ENCODE measurements at places on chromosomes 7 and 10. TPM values are rescaled to one million over a fixed set of nuclear protein-coding genes. Genes with fewer than 3 reads are reported as not detected.

DNA sequence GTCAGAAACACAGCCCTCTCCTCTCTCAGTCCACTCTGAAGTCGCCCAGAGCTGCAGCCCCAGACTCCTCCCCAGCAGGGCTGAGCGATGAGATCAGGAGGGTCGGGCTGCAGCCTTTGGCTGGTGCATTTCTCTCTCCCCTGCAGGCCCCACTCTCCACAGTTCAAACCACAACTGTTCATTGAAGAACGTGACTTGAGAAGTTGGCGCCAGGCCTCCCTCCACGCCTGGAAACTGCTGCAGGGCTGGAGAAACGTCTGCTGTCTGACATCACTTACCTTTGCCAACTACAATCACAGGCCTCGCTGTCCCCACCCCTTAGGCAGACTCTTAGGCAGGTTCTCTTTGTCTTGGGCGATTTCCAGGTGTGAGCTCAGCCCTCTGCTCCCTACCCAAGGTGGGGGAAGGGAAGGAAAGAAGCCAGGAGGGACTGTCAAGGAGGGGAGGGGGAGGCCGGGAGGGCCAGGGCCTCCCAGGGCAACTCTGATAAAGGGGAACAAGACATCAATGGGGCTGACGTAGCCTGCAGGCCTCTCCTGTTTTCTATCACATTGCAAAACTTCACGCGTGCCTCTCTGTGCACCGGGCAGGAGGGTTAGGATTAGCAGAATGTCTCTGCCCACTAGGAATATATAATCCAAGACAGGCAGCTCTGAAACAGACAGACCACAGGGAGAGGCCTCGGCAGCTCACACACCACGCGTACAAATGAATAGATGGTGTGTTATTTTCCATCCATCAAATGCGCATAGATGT, 32.7 kb downstream of the CALML5 start:
- no peak for DNase-seq
- no peaks in the 10 kb centered on the region for H3K4me1 ChIP-seq
- no peak overlapping the region for H3K27ac ChIP-seq
- peaks cover 3% of the 10 kb centered on the region for H3K36me3 ChIP-seq

The NEUROD6 gene
- not detected for total RNA-seq

DNA sequence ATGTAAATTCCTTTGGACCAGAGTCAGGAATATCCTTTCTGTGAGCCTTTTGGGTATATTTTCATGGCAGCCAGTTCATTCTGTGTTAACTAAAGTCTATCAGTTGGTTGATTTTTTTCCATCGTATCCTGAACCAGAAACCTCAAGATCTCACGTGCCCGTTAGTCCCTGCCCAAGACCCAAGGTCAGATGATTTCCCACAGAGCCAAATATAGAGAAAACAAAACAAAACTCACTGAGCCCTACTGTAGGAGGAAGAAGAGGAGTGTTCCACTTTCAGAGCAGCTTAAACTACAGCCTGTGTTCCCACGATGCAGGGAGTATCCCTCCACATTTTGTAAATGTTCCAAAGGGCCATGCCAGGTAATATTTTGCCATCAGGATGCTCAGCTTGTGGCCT, 96.0 kb upstream of the ADO start:
- H3K27me3 ChIP-seq: peaks cover 7% of the 10 kb centered on the region
- peaks cover 12% of the 10 kb centered on the region for H3K4me1 ChIP-seq
- no peak for DNase-seq
- H3K4me3 ChIP-seq: no peak overlapping the region
- H3K36me3 ChIP-seq: peaks cover 4% of the 10 kb centered on the region

- H3K27ac ChIP-seq: no peak overlapping the region
- no peak for DNase-seq
- H3K4me1 ChIP-seq: no peaks in the 10 kb centered on the region
- no peak overlapping the region for H3K4me3 ChIP-seq
- H3K36me3 ChIP-seq: peaks cover 4% of the 10 kb centered on the region
Observed at GRCh38 chr10:167383-167782, 32.1 kb downstream of the ZMYND11 start.

GRCh38 chr7:150428671-150429451, 21.6 kb upstream of the GIMAP8 start:
- DNase-seq: peak; percentile 67
- H3K36me3 ChIP-seq: no peaks in the 10 kb centered on the region
- no peak overlapping the region for H3K4me3 ChIP-seq
- H3K27ac ChIP-seq: peak overlapping the region; percentile 17
- peaks cover 20% of the 10 kb centered on the region for H3K4me1 ChIP-seq
- no peaks in the 10 kb centered on the region for H3K27me3 ChIP-seq

The PPA1 gene
- 424 TPM for total RNA-seq

The RPA3 gene
- 93.0 TPM for total RNA-seq

- H3K4me1 ChIP-seq: no peaks in the 10 kb centered on the region
- no peak overlapping the region for H3K4me3 ChIP-seq
- no peak for DNase-seq
- peaks cover 16% of the 10 kb centered on the region for H3K27me3 ChIP-seq
- H3K27ac ChIP-seq: no peak overlapping the region
Observed at GRCh38 chr10:122476333-122476695, 15.0 kb downstream of the HTRA1 start.

GRCh38 chr7:134071355-134072331, 55.5 kb upstream of the LRGUK start:
- H3K4me3 ChIP-seq: no peak overlapping the region
- peaks cover 3% of the 10 kb centered on the region for H3K36me3 ChIP-seq
- no peak overlapping the region for H3K27ac ChIP-seq
- DNase-seq: no peak
- H3K27me3 ChIP-seq: no peaks in the 10 kb centered on the region
- H3K4me1 ChIP-seq: no peaks in the 10 kb centered on the region

The KAZALD1 gene
- 0.79 TPM for total RNA-seq

The TACR2 gene
- total RNA-seq: not detected

- peaks cover 19% of the 10 kb centered on the region for H3K27me3 ChIP-seq
- H3K4me1 ChIP-seq: no peaks in the 10 kb centered on the region
- DNase-seq: no peak
- no peak overlapping the region for H3K27ac ChIP-seq
Observed at GRCh38 chr7:87129848-87130247, 22.4 kb upstream of the DMTF1 start.

- no peaks in the 10 kb centered on the region for H3K27me3 ChIP-seq
- DNase-seq: no peak
- no peak overlapping the region for H3K4me3 ChIP-seq
- H3K36me3 ChIP-seq: no peaks in the 10 kb centered on the region
Observed at GRCh38 chr7:120055300-120055699, 217.7 kb upstream of the KCND2 start.

The A1CF gene
- total RNA-seq: not detected

DNA sequence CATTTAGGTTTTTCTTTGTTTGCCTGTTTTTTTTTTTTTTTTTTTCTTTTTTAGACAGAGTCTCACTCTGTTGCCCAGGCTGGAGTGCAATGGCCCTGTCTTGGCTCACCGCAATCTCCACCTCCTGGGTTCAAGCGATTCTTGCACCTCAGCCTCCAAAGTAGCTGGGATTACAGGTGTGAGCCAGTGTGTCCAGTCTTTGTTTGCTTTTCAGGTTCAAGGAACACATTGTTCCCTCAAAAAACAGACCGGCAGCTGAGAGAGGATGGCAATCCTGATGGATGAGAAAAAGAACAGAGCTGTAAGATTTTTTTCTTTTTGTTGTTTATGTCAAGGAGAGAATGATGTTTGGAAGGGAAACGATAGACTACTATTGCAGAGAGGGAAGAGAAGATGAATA, 23.3 kb upstream of the RHOBTB1 start:
- no peak overlapping the region for H3K4me3 ChIP-seq
- no peaks in the 10 kb centered on the region for H3K36me3 ChIP-seq
- DNase-seq: no peak
- peaks cover 8% of the 10 kb centered on the region for H3K27me3 ChIP-seq
- no peak overlapping the region for H3K27ac ChIP-seq
- peaks cover 17% of the 10 kb centered on the region for H3K4me1 ChIP-seq

DNA sequence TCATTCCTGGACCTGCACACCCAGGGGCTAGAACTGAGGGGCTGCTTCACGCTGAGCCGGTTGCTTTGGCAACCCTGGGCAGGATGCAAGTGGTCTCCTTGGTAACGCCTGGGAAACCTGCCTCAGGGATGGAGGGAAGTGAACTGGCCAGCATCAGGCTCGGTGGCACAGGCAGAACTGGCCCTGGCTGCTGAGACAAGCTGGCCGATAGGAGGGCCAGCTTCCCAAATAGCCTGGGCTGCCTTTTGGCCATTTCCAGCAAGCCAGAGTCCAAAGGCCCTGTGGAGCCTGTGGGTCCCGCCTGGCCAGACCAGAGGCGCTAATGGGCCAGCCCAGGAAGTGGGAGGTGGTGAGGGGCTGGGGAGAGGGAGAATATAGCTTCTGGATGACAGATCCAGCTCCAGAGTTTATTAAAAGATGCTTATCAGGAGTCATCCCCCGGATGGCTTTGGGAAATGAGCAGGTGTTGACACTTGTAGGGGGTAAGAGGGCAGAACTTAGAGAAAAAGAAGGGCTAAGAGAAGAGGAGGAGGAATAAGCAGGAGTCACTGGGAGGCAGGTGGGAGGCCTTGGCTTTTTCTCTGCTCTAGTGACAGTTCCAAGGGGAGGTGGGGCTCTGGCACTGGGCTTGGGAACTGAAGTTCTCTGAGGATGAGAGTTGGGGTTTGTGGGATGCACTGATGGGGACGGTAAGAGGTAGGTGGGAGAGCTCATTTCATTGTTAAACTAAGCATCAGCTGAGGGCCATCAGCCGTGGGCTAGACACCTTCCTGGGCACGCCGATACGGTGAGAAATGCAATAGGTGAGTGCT, 9.6 kb downstream of the NEURL1 start:
- peak overlapping the region; percentile 43 for H3K27ac ChIP-seq
- DNase-seq: no peak
- H3K27me3 ChIP-seq: peaks cover 63% of the 10 kb centered on the region
- peak overlapping the region; percentile 4 for H3K4me3 ChIP-seq

DNA sequence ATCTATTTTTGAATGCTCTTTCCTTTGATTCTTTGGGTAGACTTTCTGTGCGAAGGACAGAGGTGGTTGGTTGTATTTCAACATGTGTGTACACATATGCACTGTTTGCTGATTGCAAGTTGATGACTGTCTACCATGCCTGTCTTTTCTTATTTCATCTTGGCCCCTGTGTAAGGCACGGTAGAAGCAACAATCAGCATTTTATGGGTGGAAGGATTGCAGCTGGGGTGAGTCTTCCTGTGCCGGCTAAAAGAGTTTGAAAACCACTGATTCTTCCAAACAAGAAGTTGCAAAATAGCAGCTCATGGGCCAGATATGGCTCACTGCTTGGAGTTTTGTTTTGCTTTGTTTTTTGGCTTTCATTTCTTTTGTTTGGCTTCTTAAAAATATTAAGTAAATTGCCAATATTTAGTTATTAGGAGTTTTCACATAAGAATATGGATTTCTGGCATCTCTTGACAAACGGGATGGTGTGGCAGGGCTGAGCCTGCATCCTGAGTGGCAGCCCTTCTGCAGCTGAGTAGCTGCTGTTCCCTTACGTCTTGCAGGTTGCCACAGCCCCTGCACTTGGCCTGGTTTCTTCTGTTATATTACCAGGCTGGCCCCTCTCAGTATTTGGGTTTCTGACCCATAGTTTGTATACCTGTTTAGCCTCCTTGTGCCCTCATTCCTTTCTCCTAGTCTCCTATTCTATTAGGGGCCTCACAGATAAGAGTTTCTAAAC, 7.2 kb downstream of the ZNF862 start:
- no peak overlapping the region for H3K27ac ChIP-seq
- H3K36me3 ChIP-seq: peaks cover 26% of the 10 kb centered on the region
- H3K4me3 ChIP-seq: no peak overlapping the region

- peak within 1 kb of the TSS; percentile 82 for H3K4me3 ChIP-seq
- peak within 1 kb of the TSS; percentile 88 for H3K27ac ChIP-seq
Observed at GRCh38 chr10:70887804-70888800, at the start of gene PCBD1. Gene PCBD1, minus strand, starts transcription at chr10:70888565. Its CDS starts 32 bp downstream, at chr10:70888533.

- DNase-seq: no peak
- peaks cover 50% of the 10 kb centered on the region for H3K36me3 ChIP-seq
- H3K4me3 ChIP-seq: no peak overlapping the region
- H3K27ac ChIP-seq: no peak overlapping the region
- no peaks in the 10 kb centered on the region for H3K27me3 ChIP-seq
Observed at GRCh38 chr7:73700069-73700423, 16.6 kb downstream of the BUD23 start.

DNA sequence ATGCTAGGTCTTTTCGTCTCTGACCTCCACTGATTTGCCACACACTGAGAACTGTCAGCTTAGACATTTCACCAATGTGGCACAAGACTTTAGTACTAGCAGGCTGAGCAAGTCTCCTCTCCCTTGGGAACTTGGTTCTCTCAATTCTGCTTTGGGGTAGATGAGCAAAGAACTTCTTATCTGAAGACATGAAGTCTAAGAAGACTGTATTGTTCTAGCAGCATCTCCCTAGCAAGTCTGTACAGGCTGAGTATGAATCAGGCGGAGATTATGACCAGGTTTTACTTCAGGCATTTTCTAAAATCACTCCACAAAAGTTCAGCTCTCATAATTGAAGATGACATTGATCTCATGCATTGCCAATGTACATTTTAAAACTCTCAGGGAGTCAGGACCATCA, 23.8 kb upstream of the STN1 start:
- DNase-seq: no peak
- no peaks in the 10 kb centered on the region for H3K4me1 ChIP-seq
- no peak overlapping the region for H3K27ac ChIP-seq
- no peak overlapping the region for H3K4me3 ChIP-seq
- H3K27me3 ChIP-seq: peaks cover 21% of the 10 kb centered on the region

The CPA2 gene
- 0.14 TPM for total RNA-seq

DNA sequence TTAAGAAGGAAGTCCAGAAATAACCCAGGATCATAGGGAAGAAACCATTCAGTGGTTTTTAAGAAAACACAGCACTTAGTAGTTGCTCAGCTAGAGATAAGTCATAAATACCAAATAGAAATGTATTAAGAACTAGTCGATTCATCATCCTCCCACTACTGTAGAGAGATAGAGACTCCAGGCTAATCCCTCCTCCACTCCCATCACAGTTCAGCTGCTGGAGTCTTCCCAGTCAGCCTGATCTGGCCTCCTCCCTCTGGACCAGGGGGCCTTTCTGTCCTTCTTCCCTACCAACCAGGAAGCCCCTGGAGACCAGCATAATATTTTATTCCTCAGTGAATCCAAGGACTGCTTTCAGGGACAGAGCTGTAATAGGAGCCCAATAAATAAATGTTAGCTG, 294.1 kb upstream of the YAE1 start:
- H3K4me1 ChIP-seq: no peaks in the 10 kb centered on the region
- no peaks in the 10 kb centered on the region for H3K27me3 ChIP-seq
- H3K27ac ChIP-seq: no peak overlapping the region
- H3K4me3 ChIP-seq: no peak overlapping the region
- DNase-seq: no peak

The GLI3 gene
- total RNA-seq: not detected

GRCh38 chr7:1965579-1966294, 267.0 kb downstream of the MAD1L1 start:
- peaks cover 40% of the 10 kb centered on the region for H3K36me3 ChIP-seq
- DNase-seq: no peak
- H3K27me3 ChIP-seq: peaks cover 2% of the 10 kb centered on the region

GRCh38 chr7:412313-412710, 107.3 kb downstream of the PDGFA start:
- H3K4me3 ChIP-seq: no peak overlapping the region
- no peaks in the 10 kb centered on the region for H3K27me3 ChIP-seq
- H3K4me1 ChIP-seq: no peaks in the 10 kb centered on the region
- DNase-seq: no peak

All from activated CD4-positive, alpha-beta T cell treated with anti-CD3 and anti-CD28 coated beads, Interleukin-2, amount 10 ng/mL, durations not matched to agents 24 days and 14 days (primary cell).